ENCODE measurements at places on chromosomes 2 and 18. TPM values are rescaled to one million over a fixed set of nuclear protein-coding genes. Genes with fewer than 3 reads are reported as not detected.
A peak's percentile ranks its signal among the peaks of the same experiment; 100 is the strongest.

GRCh38 chr2:235278771-235279355, 215.0 kb upstream of the AGAP1 start:
- ATAC-seq = no peak

DNA sequence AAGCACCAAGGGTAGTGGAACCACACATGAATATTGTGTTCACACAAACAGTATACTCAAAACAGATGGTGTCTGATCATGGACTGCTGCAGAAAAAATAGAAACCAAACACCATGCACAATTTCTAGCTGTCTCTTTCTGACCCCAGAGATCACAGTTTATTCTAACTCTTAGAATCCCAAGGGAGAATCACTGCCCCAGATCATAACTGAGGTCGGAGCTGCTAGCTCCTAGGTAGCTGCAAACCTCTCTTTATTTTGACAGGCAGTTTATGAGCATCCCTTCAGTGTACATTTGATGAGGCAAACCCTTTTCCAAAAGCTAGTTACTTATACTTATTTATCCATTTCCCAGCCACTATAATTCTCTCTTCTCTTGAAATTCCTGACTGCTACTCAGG, 439.1 kb upstream of the HNMT start:
- no peak for ATAC-seq

DNA sequence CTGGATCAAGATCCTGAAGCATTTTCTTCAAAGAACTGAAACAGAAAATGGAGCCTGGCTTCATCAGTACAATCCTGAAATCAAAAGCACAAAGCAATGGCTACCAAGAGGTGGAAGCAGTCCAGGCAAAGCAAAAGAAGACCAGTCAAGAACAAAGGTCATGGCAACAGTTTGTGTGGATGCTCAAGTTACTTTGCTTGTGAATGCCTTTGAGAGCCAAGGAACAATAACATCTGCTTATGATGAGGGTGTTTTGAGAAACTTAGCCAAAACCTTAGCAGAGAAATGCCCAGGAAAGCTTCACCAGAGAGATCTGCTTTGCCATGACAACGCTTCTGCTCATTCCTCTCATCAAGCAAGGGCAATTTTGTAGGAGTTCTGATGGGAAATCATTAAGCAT, 723.1 kb downstream of the TMEM182 start:
- ATAC-seq = no peak

- ATAC-seq = no peak
Observed at GRCh38 chr2:228927028-228928010, 343.8 kb downstream of the PID1 start.

DNA sequence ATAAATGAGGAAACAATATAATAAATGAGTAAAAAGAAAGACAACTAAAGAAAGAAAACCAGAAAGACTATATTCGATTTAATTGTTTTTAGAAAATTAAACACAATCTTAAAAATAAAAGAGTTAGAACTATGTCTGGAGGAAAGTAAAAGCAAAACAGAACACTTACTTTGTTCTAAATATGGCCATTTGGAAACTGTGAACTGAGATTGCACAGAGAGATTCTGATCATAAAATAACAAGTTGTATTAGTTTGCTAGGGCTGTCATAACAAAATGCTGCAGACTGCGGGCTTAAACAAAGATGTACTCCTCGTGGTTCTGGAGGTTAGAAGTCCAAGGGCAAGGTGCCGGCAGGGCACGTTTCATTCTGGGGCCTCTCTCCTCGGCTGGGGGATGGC, 128.1 kb upstream of the AQP4 start:
- ATAC-seq = no peak

DNA sequence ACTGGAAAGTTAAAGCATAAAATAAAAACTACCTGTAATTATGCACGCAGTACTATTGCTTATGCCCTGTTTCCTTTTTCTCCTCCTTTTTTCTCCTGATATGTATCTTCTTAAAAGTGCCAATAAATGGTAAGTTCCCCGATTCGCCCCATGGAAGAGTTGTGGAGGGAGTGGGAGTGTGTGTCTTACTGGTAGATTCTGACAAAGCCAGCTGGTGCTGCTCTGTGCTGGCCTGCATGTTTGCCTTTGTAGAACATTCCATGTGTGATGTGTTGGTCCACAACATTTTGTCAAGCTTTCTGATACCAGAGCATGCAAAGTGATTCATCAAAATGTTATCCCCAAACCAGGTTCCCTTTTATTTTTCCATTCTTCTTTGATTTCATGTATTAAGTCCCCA, 356.9 kb upstream of the RAB12 start:
- no peak for ATAC-seq

GRCh38 chr2:8073916-8074315, 607.9 kb upstream of the ID2 start:
- ATAC-seq = no peak

- ATAC-seq = no peak
Observed at GRCh38 chr2:173217116-173217840, 137.4 kb upstream of the CDCA7 start.

DNA sequence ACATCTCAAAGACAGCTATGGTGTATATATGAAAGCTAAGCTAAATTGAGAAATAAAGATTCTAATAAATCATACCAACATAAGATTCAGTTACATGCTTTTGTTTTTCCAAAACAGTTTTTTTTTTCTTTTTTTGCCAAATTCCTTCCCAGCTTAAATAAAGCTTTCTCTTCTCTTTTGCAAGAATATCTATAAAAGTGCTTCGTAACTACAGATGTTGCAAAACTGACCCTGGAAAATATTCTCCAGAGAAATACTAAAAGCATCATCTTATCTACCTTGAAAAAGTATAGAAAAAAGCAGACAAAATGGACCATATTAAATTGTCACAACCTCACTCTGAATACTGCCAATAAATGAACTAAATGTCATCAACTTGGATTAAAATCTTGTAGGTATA, 38.7 kb downstream of the FANCL start:
- no peak for ATAC-seq

DNA sequence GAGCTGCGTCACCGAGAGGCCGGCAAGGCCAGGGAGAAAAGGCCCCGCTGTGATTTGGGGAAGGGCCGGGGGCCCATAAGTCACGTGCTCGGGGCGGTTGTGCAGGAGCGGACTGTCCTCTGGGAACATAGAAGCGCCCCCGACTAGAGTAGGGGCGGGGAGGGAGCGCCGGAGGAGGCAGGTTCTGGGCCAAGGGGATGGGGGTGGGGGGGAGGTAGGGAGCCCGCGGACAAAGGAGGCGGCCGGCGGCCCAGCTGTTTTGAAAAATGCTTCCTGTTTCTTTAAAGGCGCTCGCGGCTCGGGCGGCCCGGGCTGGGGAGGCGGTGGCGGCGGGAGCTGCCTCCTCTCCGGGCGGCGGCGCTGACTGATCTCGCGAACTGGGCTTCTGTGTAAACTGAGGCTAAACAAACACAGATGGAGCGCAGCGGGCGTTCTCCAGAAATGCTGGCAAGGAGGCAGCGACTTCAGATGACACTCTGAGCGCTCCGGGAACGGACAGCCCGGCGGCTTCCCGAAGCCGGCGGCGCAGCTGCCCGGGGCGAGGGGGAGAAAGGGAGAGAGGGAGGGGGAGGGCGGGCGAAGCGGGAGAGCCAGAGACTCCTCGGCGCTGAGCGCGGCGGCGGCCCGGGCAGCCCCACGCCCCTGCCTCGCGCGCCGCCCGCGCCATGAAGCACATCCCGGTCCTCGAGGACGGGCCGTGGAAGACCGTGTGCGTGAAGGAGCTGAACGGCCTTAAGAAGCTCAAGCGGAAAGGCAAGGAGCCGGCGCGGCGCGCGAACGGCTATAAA, at the start of gene ATOH8:
ATOH8 (plus strand) TSS at position 467 of the 788 bp plus-strand sequence; CDS start at position 666, 199 bp downstream.
- peak; percentile 53 for ATAC-seq

- ATAC-seq = no peak
Observed at GRCh38 chr2:59083075-59083828, 842.1 kb upstream of the FANCL start.

GRCh38 chr2:159204381-159205144, 81.9 kb downstream of the WDSUB1 start:
- ATAC-seq = no peak

DNA sequence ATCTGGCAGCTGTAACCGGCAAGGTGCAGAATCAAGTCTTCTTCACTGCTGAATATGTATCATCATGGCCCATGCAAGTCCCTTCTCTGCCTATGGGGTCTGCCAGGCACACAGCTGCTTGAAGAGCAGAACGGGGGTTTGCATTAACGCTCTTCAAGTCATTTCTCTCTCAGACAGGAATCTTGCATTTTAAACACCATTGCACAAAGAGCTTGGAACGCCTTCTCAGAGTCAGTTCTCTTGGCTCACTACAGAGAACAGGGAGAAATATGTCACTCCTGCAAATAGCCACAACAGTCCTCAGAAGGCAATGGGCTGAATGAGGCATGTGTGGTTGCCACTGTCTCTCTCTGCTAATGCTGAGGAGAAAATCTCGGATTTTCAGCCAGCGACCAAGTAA, 2173.5 kb upstream of the PIK3C3 start:
- no peak for ATAC-seq

- ATAC-seq = no peak
Observed at GRCh38 chr2:136985044-136985443, 219.7 kb downstream of the THSD7B start.

- ATAC-seq = no peak
Observed at GRCh38 chr18:73043211-73043610, 175.4 kb upstream of the NETO1 start.

GRCh38 chr2:100260712-100261620, 61.3 kb downstream of the LONRF2 start:
- peak; percentile 71 for ATAC-seq

DNA sequence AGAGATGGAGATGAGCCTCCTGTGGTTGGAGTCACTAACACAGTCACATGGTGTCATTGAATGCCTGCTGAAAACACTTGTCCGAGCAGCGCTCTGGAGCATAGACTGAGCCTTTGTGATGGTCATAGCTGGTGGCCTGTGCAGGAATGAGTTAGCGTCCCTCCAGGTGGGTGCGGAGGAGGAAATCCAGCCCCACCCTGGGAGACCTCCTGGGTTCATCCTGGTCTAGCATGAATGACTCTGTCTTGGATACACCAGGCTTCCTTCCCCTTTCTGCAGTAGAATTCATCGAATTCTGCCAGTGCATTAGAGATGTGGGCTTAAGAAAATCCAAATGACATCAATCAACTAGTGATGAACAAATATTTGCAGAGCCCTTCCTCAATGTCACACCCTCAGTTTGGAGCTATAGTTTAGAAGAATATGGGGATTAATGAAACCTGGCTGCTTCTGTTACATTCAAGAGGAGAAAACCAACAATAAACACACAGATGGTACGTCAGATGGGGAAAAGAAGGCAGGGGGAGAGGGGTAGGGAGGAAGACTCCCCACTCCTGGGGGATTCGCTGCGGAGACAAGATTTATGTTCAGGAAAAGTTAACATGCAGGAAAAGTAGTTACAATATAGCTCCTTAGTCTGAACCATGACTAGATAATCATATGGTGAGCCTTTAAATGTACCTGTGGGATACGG, 136.7 kb downstream of the DDX1 start:
- no peak for ATAC-seq

GRCh38 chr2:173126819-173127218, 51.2 kb downstream of the MAP3K20 start:
- no peak for ATAC-seq

GRCh38 chr2:137051778-137052398, 286.5 kb downstream of the THSD7B start:
- ATAC-seq = no peak

- no peak for ATAC-seq
Observed at GRCh38 chr18:56532176-56532840, 106.1 kb downstream of the TXNL1 start.

DNA sequence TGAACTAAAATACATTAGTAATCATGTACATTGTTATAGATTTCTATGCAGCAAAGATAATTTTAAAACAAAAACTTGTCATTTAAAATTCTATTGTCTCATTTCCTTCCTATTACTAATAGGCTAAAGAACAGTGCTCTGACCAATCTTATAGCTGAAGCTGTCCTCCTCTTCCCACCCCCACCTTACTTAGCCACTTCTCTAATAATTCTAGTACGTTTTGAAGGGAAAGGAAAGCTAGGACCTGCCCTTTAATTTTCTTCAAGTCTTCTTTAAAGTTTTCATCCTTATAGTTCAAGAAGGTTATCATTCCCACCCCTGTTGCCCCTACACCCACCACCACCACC, 121.6 kb downstream of the RBMS1 start:
- no peak for ATAC-seq

GRCh38 chr2:63012541-63012940, 38.1 kb upstream of the OTX1 start:
- no peak for ATAC-seq

- no peak for ATAC-seq
Observed at GRCh38 chr18:12694032-12694431, 8.5 kb downstream of the CEP76 start.

Gene DUSP2
- 0.23 TPM for total RNA-seq

Gene ZCCHC2
- 30.8 TPM for total RNA-seq

Gene UGT1A7
- total RNA-seq = 4.6 TPM

Gene MSH6
- total RNA-seq = 57.0 TPM

Gene IL36B
- total RNA-seq = not detected

Gene COBLL1
- total RNA-seq = 61.2 TPM

Gene SOWAHC
- 36.0 TPM for total RNA-seq

Gene FOXI3
- not detected for total RNA-seq

Gene ZNF396
- 2.9 TPM for total RNA-seq

Gene MAP3K19
- not detected for total RNA-seq

Gene EFR3B
- total RNA-seq = 1.2 TPM

Gene ACOXL
- not detected for total RNA-seq

Gene ADCYAP1
- total RNA-seq = 0.67 TPM

Gene TSGA10
- total RNA-seq = 2.2 TPM

Gene C2orf78
- total RNA-seq = not detected

Gene RPL31
- 715 TPM for total RNA-seq

Measured in gastroesophageal sphincter (tissue), 4 donors.